ENCODE measurements at places on chromosomes 1 and 21.

DNA sequence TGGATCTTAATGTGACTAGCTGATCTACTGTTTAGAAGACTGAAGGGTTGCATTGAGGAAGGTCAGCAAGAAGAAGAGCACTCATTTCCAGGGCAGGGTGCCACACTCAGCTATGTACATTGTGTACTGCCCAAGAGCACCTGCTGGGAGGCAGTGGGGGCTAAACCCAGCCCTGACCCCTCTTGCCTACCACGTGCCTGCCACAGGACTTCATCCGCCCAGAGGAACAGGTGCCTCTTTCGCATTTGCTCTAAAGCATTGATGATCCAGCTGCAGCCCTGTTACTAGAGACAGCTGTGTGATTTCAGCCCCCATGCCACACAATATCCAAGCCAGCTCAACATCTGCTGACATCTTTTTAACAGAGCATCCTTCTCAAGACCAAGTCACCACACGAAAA is 341.8 kb downstream of the LMX1A start:
- no peaks in the 10 kb centered on the region for H3K27me3 ChIP-seq
- H3K36me3 ChIP-seq: no peaks in the 10 kb centered on the region
- no peak overlapping the region for H3K27ac ChIP-seq
- H3K4me1 ChIP-seq: no peaks in the 10 kb centered on the region
- no peak for DNase-seq

- H3K4me1 ChIP-seq: no peaks in the 10 kb centered on the region
- no peaks in the 10 kb centered on the region for H3K36me3 ChIP-seq
- no peak overlapping the region for H3K27ac ChIP-seq
Measured at GRCh38 chr1:211492511-211493132, 660 bp upstream of the RD3 start.

GRCh38 chr1:94121411-94121821 is 468 bp upstream of the ABCA4 start:
- H3K27ac ChIP-seq: no peak overlapping the region
- H3K36me3 ChIP-seq: no peaks in the 10 kb centered on the region
- no peak for DNase-seq
- no peak overlapping the region for H3K4me3 ChIP-seq
- no peaks in the 10 kb centered on the region for H3K4me1 ChIP-seq
- peaks cover 8% of the 10 kb centered on the region for H3K27me3 ChIP-seq

DNA sequence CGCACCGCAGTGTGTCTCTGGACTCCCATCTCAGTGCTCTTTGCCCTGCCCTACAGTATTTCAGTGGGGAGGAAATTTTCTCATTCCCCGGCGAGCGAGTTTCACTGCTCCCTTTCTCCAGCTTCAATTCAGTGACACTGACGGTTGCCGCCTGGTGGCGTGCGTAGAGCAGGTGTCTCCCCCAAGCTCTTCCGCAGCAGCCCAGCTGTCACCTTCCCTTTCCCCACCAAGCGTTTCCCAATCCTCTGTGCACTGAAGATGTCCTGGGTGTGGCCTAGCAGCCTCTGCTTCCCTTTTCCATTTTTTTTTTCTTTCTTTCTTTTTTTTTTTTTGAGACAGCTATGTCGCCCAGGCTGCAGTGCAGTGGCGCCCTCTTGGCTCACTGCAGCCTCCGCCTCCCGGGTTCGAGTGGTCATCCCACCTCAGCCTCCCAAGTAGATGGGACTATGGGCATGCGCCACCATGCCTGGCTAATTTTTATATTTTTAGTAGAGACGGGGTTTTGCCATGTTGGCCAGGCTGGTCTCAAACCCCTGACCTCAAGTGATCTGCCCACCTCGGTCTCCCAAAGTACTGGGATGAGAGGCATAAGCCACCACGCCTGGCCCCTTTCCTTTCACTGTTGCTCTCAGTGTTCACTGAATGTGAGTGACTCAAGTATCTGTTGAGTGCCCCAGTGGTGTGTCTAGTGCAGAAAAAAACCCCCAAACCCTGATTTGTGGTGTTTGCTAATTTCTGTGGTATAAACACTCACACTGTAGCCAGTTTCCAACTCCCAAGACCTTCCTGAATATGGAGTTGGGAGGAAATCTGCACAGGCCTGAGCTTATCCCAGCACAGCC is 30.1 kb downstream of the TNFRSF1B start:
- no peaks in the 10 kb centered on the region for H3K27me3 ChIP-seq
- H3K27ac ChIP-seq: no peak overlapping the region
- DNase-seq: no peak
- peaks cover 57% of the 10 kb centered on the region for H3K36me3 ChIP-seq
- H3K4me1 ChIP-seq: peaks cover 66% of the 10 kb centered on the region

DNA sequence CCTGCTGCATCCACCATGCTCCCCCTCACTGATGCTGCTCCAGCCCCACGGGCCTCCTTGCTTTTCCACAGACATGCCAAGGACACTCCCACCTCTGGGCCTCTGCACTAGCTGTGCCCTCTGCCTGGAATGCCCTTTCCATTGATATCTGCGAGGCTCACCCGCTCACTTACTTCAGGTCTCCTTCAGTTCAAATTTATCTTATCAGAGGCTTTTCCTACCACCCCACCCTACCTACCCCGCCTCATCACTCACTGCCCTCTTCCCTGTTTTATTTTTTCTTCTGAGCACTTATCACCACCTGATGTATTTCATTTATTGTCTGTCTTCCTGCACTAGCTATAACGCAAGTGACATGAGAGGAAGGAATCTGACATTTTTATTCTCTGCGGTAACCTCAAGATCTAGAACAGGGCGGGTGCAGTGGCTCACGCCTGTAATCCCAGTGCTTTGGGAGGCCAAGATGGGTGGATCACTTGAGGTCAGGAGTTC is 7.0 kb downstream of the HSPG2 start:
- DNase-seq: no peak
- H3K4me1 ChIP-seq: peaks cover 5% of the 10 kb centered on the region
- H3K27me3 ChIP-seq: no peaks in the 10 kb centered on the region
- no peak overlapping the region for H3K27ac ChIP-seq
- H3K4me3 ChIP-seq: no peak overlapping the region
- H3K36me3 ChIP-seq: no peaks in the 10 kb centered on the region

- no peaks in the 10 kb centered on the region for H3K4me1 ChIP-seq
- no peaks in the 10 kb centered on the region for H3K36me3 ChIP-seq
- peaks cover 38% of the 10 kb centered on the region for H3K27me3 ChIP-seq
- DNase-seq: no peak
- no peak overlapping the region for H3K4me3 ChIP-seq
Measured at GRCh38 chr1:154657556-154657955, 49.6 kb upstream of the ADAR start.

GRCh38 chr1:74180490-74180889 is 17.5 kb downstream of the LRRIQ3 start:
- H3K4me3 ChIP-seq: no peak overlapping the region
- DNase-seq: no peak
- peaks cover 6% of the 10 kb centered on the region for H3K36me3 ChIP-seq
- no peaks in the 10 kb centered on the region for H3K27me3 ChIP-seq
- H3K27ac ChIP-seq: no peak overlapping the region
- no peaks in the 10 kb centered on the region for H3K4me1 ChIP-seq

DNA sequence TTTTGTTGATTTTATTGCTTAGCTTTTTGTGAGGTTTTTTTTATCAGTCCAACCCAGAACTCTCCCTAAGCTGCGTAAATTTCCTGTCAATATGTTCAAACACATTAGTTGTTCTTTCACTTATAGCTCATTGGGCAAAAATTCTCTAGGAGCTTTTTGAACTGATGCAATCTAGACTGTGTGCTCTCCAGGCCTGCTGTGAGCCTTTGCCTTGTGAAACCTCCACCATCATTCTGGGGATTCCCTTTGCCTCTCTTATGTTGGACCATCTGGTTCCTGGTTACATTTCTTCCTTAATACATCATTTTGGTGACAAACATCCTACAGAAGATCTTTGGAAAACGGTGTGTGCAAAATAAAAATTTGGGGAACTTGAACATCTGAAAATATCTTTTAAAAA is 247.2 kb downstream of the LRRC7 start:
- no peak overlapping the region for H3K4me3 ChIP-seq
- H3K27ac ChIP-seq: peak overlapping the region; percentile 23
- H3K36me3 ChIP-seq: no peaks in the 10 kb centered on the region
- H3K27me3 ChIP-seq: no peaks in the 10 kb centered on the region
- DNase-seq: no peak

DNA sequence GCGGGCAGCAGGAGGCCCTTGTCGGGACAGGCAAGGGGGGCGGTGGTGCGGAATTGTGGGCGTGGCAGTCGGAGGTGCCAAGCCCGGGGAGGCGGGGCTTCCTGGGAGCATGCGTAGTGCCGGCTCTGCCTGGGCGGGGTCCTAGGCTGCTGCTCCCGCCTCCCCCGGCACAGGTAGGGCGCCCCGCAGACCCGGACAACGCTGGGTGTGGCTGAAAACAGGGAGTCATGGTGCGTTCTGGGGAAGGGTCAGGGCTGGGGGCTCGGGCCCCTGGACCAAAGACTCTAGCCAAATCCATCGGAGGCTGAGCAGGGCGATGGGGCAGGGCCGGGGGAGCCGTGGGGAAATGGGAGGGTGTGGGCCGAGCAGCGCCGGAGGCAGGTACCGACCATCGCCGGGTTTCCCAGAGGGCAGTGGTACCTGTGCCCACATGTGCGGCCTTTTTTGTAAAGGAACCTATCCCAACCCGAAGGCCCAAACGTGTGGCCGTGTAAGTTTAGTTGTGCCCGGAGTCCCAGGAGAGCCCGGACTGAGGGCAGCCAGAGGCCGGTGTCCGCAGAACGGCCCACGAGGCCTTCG is 231.9 kb downstream of the SDCCAG8 start:
- DNase-seq: no peak
- no peak overlapping the region for H3K27ac ChIP-seq
- no peak overlapping the region for H3K4me3 ChIP-seq
- H3K27me3 ChIP-seq: no peaks in the 10 kb centered on the region
- no peaks in the 10 kb centered on the region for H3K36me3 ChIP-seq
- peaks cover 4% of the 10 kb centered on the region for H3K4me1 ChIP-seq

DNA sequence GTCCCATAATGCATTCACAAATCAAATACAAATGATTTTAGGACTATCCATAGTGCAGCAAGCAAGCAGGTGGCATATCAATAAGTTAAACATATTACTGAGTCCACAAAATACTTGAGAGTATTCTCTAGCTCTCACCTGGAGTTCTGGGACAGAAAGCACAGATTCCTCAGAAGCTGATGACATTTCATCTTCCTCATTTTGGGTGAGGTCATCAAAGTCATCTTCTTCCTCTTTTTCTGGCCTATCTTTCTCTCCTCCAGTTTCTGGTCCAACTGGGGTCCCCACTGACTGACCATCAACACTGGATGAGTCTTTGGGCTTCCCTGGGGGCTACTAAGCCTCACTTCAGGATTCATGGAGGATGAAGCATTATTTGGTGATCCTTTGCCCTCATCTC is 38.9 kb downstream of the YY1AP1 start:
- no peaks in the 10 kb centered on the region for H3K36me3 ChIP-seq
- no peak for DNase-seq
- no peak overlapping the region for H3K27ac ChIP-seq
- no peak overlapping the region for H3K4me3 ChIP-seq
- peaks cover 2% of the 10 kb centered on the region for H3K4me1 ChIP-seq
- no peaks in the 10 kb centered on the region for H3K27me3 ChIP-seq

GRCh38 chr1:40627987-40628902 is 37.2 kb downstream of the RIMS3 start:
- no peaks in the 10 kb centered on the region for H3K36me3 ChIP-seq
- DNase-seq: no peak
- peaks cover 23% of the 10 kb centered on the region for H3K4me1 ChIP-seq
- H3K27me3 ChIP-seq: no peaks in the 10 kb centered on the region
- H3K4me3 ChIP-seq: no peak overlapping the region
- peak overlapping the region; percentile 7 for H3K27ac ChIP-seq

DNA sequence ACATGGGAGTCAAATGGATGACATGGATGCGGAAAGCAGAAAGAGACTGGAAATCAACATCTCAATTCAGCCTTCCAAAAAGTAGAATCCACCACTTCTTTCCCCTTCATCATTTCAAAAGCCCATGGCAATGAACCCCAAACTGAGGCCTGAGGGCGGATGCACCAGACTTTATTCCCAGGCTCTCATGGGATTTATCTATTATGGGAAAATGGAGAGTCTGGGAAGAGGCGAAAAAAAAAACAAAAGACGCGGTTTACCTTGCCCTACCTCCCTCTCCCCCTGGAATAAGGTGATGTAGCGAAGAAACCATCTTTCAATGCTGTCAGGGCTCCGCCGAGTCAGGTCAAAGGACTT is 624 bp downstream of the KIFAP3 start:
- H3K36me3 ChIP-seq: no peaks in the 10 kb centered on the region
- no peaks in the 10 kb centered on the region for H3K27me3 ChIP-seq
- no peak for DNase-seq
- peak overlapping the region; percentile 92 for H3K4me3 ChIP-seq
- H3K27ac ChIP-seq: peak overlapping the region; percentile 88

DNA sequence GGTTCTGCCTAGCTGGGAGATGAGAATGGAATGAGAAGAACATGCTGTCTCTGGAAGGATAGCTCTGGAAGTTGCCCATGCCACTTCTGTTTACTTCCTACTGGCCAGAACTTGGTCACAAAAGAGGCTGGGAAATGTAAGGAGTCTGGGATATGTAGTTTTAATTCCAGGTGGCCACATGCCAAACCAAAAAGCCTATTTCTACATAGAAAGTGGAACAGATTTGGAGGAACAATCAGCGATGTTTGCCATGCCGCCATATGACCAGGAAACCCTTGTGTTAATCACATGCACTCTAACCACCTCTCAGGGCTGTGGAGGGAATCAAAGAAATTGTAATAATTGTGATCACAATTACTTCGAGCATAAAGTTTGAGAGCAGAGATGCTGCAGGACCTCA is 10.0 kb upstream of the OLIG2 start:
- H3K27me3 ChIP-seq: peaks cover 67% of the 10 kb centered on the region
- peaks cover 12% of the 10 kb centered on the region for H3K4me1 ChIP-seq
- no peak overlapping the region for H3K4me3 ChIP-seq
- H3K27ac ChIP-seq: no peak overlapping the region
- no peaks in the 10 kb centered on the region for H3K36me3 ChIP-seq

DNA sequence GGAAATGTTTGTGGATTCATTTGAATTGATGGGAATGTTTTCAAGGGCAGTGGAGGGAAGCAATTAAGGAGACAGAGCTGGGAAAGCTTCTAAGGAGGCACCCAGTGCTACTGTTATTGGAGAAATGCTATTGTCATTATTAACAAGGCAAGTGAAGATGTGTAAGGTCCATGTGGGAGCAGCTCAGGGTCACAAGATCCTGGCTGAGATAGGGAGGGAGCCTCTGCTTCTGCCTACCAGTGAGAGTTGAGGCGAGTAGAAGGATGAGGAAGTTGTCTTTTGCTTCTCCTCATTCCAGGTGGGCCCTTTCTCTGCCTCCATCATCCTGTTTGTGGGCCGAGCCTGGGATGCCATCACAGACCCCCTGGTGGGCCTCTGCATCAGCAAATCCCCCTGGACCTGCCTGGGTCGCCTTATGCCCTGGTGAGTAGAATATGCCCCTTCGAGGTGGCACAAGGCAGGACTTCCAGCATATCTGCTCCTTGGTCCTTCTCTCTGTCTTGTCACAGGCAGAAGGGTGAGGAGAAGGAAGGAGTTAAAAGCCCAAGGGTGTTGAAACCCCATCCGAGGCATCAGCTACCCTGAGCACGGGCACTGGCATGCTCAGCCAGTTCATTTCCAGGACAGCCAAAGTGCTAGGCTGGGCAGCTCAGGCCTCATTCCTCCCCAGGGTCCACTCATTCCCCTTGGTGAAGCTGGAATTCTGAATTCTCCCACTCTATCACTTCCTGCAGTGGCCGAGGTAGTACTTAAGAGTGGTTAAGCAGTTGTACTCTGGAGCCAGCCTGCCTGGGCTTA is 3.7 kb downstream of the MFSD2A start:
- no peak overlapping the region for H3K4me3 ChIP-seq
- H3K27me3 ChIP-seq: no peaks in the 10 kb centered on the region
- H3K36me3 ChIP-seq: peaks cover 52% of the 10 kb centered on the region
